ENCODE measurements at places on chromosomes 6 and 20. TPM values are rescaled to one million over a fixed set of nuclear protein-coding genes. Genes with fewer than 3 reads are reported as not detected.

SLC17A2 gene
- total RNA-seq = not detected

DNA sequence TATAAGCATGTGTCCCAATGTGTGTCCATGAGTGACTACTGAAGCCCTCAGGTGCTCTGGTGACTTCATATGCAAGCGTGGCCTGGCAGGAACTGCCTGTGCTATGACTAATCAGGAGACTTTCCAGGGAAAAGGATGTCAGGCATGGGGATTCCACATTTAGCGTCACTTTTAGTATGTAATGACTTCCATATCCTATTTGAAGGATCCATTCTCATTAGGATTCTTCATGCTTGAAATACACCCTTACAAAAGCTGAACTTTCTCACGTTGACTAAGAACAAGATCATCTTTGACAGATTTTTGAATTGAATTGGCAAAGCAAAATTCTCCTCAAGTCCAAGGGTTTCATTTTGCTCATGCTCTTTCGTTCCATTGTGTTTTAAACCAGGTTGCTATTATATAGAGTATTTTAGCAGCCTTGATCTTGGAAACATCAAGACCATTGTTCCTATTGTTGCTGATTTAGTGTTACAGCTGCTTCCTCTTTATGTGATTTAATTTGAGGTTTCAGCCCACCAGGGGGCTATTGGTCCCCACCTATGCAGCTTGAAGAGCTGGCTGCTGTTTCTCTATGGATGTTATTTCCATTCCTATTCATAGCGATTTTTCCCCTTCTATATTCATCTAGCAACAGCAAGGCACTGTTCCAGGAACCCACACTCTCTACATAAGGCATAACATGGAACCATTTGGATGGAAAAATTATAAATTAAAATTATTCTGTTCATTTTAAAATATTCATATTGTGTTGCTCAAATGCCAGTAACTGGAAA is 418.6 kb downstream of the CDKAL1 start:
- no peak for DNase-seq

GRCh38 chr6:56677559-56677958 is 34.9 kb upstream of the DST start:
- no peak for DNase-seq

DNA sequence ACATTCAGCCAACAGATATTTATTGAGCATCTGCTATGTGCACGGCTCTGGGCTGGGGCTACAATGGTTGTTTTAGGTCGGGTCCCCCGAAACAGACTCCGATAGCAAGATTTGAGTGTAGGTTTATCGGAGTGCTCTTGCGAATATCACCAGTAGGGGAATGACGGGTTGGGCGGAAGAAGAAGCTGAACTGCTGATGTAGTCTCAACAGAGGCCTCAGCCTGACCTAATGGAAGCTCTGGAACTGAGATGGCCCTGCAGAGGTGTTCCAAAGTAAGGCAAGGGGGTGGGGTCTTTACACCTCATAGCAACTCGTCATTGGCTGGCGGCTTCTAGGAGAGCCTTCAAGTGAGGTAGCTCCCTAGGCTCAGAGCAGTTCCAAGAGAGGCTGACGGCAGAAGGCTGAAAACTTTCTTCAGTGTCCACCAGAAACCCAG is 1.1 kb downstream of the L3MBTL1 start:
- no peak for DNase-seq

DNA sequence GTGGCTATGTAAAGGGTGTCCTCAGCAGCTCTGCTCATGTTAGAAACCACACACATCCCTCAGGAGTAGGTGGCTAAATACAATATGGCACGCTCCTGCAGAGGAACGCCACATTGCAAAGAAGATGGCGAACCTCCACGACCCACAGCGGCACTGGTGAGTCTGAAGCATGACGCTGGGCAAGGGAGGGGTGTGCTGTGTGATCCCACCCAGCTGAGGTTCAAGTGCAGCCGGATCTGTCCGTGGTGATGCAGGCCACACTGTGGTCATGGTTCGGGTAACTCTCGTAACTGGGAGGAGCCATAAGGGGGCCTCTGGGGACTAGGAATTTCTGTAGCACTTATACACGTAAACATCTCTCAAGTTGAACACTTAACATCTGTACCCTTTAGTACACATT is 23.4 kb upstream of the APMAP start:
- DNase-seq = peak; percentile 81

Data from mesenteric fat pad (tissue), 1 donor.